ENCODE measurements at places on chromosomes 3 and 15.

DNA sequence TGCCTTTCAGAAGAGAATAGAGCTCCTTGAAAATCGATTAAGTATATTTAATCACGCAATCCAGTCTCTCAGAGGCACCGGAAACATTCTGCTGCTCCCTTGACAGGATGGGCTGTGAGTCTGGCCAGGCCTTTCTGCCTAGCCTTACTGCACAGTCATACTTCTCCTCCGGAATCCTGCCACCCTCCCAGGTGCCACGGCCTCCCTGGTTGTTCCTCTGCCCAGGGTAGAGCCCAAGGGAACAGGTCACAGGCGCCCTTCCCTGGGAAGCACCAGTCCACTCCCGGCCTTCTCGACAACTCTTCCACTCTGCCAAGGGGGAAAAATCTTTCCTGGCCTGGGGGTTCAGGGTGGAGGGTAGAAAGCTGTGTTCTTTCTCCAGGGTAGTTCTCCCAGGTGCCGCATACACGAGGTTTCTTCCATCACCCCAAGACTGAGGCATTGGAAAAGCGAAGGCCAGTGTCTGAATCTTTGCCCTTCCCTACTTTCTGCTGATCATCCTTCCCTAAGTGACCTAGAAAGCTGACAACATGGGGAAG lies 17.4 kb upstream of the SYNM start:
- DNase-seq: no peak

DNA sequence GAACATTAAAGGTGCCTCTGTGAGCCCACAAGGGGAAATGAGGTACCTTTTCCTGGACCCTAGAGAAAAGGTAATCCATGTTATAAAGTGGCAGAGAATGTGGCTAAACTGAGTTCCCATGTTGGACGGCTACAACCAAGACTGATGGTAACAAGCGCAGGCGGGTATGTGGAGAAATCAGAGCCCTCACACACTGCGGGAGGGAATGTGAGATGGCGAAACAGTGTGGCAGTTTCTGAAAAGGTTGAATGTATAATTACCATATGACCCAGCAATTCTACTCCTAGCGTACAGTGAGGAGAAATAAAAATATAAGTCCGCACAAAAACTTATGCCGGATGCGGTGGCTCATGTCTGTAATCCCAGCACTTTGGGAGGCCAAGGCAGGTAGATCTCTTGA lies 24.1 kb upstream of the SHISA5 start:
- DNase-seq: no peak

- DNase-seq: no peak
Observed at GRCh38 chr3:138349926-138350665, 1.7 kb downstream of the MRAS start.

DNA sequence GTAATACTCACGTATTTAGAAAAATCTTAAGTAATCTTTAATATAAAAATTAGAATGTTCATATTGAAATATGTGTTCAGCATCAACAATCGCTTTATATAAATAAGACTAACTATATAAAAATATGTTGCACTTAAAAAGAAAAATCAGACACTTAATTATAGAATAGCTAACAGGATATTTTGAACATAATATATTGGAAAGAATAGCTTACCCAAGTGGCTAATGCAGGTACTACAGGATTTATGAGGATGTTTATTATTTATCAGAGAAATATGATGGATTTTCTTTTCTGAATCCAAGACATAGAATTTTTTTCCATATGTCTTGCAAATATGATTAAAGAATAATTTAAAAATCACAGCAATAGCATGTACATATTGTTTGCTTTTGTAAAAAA lies 567.9 kb upstream of the GBE1 start:
- no peak for DNase-seq

- DNase-seq: no peak
Observed at GRCh38 chr3:15899388-15899787, 101.6 kb upstream of the ANKRD28 start.

GRCh38 chr3:104546301-104546700 lies 820.4 kb upstream of the ALCAM start:
- no peak for DNase-seq

DNA sequence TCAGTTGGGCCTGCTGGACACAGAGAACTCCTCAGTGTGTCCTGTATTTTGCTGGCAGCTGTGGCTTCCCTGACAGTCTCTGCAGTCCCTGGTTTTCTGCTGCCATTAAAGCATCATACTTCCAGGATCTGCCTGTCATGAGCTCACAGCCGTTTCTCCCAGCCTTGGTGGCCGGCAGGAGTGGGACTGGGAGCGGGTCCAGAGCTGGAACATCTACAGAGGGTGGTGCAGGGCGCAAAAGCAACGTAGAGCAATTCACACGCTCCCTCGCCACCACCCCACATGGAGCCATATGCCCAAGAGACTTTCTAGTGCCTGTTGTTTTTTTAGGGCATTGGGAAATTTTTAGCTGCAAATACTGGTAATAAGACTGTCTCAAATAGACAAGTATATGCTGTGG lies 33.6 kb downstream of the ABTB1 start:
- no peak for DNase-seq

DNA sequence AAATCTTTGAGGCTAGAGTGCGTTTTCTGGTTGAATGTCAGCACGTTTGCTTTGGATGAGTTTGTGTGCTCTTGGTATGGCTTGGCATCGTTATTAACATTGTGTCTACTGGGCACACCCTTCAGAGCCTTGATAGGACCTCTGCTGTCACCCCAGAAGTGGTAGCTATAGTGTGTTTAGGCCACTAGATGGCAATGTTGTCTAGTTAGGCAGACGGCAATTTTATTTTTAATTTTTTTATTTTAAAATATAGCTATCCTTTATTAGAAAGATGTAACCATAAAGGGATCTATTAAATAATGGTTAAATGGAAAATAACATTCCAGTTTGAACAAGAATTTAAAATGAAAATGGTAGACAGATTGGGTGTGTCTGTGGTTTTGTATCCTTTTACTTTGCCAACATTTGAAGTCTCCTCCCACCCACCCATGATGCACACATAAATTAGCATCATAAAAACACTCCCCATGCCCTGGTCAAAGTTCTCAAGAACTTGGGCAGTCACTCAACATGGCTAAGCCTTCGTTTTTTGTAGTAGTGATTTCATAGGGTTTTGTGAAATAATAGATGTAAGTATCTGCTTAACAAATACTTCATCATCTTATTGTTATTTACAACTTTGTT lies 200.7 kb downstream of the KCNH8 start:
- DNase-seq: no peak

- no peak for DNase-seq
Observed at GRCh38 chr3:33271324-33271723, 5.9 kb upstream of the FBXL2 start.

DNA sequence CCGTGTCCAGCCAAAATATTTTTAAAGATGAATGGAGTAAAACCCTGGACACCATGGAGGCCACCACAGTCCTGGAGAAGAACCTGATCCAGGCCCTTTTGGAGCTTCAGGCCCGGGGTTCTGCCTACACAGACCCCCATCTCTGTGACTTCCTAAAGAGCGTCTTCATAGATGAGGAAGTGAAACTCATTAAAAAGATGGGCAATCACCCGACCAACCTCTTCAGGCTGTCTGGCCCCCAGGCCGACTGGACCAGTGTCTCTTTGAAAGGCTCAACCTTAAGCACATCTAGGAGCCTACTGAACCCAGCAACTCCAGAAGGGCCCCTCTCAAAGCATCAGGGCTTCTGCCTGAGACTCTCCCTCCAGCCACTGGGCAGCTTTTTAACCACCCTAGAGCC lies 107.9 kb upstream of the FAM174B start:
- DNase-seq: no peak

DNA sequence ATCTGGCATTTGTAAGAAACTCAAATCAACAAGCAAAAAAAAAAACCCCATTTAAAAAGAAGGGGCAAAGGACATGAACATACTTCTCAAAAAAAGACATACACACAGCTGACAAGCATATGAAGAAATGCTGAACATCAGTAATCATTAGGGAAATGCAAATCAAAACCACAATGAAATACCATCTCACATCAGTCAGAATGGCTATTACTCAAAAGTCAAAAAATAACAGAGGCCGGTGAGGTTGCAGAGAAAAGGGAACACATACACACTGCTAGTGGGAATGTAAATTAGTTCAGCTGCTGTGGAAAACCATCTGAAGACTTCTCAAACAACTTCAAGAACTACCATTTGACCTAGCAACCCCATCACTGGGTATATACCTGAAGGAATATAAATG lies 199.4 kb upstream of the THBS1 start:
- no peak for DNase-seq

DNA sequence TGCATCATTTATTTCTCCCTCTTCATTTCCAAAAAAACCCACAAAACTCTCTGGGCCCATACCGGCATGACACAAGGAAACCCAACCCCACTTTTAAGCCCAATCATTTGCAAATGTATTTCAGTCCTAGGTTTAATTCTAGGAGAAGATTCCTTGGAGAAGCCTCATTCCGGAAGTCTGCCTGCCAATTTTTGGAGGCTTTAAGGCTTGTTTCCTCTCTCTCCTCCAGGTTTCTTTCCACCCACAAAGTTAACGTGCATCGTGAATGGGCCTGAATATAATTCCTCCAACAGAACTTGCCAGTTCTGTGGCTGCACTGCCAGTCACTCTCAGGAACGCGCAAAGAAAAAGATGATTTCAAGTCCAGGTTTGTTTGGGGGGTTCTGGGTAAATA lies 69.9 kb upstream of the FOXP1 start:
- no peak for DNase-seq

DNA sequence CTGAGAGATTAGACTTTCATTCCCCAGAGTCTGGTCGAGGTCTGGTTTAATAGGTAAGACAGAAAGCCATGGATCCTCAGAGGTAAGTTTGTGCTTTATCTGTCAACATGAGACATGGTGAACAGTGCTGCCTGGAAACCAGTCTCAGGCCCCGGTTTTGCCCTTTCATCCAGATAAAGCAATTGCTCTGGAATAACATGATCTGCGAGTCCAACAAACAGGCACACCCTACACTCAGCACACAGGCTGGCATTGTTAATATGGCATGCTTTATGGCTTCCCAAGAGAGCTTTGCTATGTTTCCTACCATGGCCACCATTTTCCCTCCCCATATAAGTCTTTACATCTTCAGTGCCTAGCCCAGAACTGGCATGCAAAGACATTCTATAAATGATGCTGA lies 30.1 kb upstream of the MNS1 start:
- DNase-seq: no peak

GRCh38 chr3:108190346-108190745 lies 31.9 kb downstream of the IFT57 start:
- no peak for DNase-seq

- DNase-seq: no peak
Observed at GRCh38 chr3:47424434-47425382, 43.9 kb downstream of the PTPN23 start.

- DNase-seq: no peak
Observed at GRCh38 chr3:6074952-6075351, 786.0 kb upstream of the GRM7 start.

DNA sequence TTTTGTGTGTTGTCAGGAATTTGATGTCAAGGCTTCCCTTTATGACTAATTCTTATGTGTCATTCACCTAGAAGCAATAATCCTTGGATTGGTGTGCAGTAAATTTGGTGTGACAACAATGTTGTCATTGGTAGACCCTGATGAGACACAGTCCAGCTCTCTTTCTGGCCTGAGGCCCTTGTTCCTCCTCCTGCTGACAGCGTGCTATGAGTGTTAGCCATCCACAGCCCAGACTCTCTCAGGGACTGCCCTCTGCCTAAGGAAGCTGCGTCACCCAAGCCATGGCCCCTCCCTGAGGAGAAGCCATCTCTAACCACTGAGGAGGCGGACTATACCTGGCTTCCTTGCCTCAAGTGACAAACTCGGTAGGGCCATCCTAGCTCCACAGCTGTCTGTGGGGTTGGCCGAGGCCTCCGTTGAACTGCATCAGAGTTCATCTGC lies 13.3 kb upstream of the TM4SF1 start:
- no peak for DNase-seq

GRCh38 chr3:13020159-13020750 lies 53.0 kb downstream of the IQSEC1 start:
- DNase-seq: no peak

- no peak for DNase-seq
Observed at GRCh38 chr3:126923423-126923822, 59.5 kb upstream of the PLXNA1 start.

DNA sequence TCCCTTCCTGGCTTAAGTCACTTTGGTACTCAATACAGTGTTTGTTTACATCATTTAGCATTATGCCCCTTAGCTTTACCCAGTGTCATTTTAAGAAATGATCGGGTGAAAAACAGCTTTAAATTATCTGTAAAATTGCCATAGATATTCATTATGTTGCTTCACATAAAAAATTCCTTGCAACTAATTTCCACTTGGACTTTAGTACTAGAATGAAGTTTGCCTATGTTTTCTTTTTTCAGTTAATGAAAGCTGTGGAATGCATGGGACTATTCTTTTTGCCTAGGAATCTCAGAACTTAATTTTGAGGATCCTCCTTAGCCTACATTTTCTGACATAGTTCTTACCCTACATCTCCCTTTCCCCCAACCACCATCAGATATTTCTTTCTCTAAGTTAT lies 38.4 kb downstream of the CCNL1 start:
- DNase-seq: no peak

DNA sequence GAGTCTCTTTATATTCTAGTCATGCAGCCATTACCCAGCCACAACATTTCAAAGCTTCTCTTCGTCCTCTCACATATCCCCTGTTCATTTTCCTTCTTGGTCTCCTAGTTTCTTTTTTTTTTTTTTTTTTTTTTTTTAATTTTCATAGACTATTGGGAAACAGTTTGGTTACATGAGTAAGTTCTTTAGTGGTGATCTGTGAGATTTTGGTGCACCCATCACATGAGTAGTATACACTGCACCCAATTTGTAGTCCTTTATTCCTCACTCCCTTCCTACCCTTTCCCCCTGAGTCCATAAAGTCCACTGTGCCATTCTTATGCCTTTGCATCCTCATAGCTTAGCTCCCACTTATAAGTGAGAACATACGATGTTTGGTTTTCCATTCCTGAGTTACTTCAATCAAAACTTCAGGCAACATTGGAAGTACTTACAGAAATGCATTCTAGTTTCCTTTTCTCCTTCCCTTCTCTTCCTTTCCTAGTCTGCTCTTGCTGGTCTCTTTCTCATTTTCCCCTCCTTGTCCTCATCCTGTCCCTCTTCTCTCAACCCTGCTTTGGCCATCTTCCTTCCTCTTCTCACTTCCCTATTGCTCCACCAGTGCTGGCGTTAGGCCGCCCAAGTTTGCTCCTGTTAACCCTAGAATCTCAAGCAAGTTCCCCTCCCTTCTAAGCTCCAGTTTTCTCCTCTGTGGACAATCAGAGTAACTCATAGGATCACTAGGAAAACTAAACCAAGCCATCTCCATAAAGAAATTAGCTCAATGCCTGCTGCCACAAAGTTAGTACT lies 4.8 kb downstream of the ATP8B4 start:
- no peak for DNase-seq
